Mucosa of gallbladder (tissue), 1 donor: ENCODE measurements at places on chromosomes 6 and 20. TPM values are rescaled to one million over a fixed set of nuclear protein-coding genes. Genes with fewer than 3 reads are reported as not detected.

Gene DDR1
- 457 TPM for total RNA-seq

Gene BTNL2
- total RNA-seq: not detected

Gene SSTR4
- not detected for total RNA-seq

Gene HRH3
- total RNA-seq: not detected

Gene STAU1
- 111 TPM for total RNA-seq

Gene TBXT
- not detected for total RNA-seq

Gene WFDC12
- not detected for total RNA-seq

Gene DDX27
- total RNA-seq: 32.6 TPM

Gene IL20RA
- 15.1 TPM for total RNA-seq

DNA sequence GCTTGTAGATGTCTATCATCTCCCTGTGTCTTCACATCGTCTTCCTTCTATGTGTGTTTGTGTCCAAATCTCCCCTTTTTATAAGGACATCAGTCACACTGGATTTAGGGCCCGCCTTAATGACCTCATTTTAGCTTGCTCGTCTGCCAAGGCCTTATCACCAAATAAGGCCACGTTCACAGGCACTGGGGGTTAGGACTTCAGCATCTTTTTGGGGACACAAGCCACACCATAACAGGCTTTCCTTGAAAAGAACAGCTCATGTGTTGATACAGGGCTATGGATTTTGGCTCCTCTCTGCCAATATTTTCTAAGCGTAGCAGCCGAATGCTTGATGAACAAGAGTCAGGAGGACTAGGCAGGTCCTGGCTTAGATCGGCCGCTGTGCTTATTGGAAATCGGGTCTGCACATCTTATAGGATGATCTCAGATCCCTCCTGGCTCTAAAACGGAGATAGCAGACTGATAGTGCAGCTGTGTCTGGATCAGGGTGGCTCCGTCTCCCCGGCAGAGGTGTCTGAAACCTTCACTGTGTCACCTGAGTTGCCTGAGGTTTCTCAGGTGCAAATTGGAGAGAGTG is 16.2 kb upstream of the TMEM181 start:
- no peak for DNase-seq

DNA sequence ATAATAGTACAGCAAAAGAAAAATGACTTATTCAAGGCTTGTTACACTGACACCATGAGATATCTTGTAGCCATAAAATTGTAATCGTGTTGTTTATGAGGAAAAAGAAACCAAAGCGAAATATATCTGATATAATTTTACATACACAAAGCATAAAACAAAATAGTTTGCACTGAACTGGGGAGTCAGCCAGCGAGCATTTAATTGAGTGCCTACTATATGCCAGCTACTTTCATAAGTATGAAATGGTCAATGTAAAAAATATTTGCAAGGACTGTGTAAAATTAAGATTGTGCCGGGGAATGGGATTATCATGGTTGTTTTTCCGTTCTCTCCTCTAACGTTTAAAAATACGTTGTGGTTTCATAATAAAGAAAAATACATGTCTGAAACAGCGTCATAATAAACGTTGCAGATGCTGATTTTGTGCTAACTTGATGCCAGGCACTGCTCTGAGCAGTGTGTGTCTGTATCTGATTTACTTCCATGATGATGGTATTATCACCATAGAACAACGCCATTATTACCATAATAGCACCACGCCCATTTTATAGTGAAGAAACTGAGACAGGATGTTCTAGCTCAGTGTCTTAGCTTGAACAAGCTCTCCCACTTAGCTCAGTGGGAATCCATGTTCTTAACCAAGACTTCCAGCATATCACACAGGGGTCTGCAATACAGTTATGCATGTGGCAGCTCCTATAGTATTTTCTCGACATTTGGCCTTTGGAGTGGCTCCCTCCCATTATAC is 144.6 kb downstream of the BCAS1 start:
- DNase-seq: no peak

GRCh38 chr6:1485678-1486077 is 96.3 kb downstream of the FOXF2 start:
- DNase-seq: no peak

DNA sequence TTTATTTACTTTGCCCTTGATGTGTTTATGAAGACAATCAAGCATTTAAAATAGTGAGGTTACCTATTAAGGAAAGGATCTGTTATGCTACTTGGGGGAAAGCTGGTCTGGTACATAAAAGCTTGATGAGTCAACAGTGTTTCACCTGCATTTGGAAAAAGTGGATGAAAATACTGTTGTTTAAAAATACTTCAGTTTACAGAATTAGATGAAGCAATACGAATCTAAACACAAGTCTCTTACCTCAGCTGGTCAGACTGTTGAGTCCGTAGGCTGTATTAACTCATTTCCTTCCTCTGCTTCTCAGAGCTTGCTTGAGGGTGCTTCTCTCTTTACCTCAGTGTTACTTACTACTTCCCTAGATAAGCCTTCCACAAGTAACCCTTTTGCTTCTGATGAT is 36.1 kb downstream of the NKX2-4 start:
- DNase-seq: no peak

DNA sequence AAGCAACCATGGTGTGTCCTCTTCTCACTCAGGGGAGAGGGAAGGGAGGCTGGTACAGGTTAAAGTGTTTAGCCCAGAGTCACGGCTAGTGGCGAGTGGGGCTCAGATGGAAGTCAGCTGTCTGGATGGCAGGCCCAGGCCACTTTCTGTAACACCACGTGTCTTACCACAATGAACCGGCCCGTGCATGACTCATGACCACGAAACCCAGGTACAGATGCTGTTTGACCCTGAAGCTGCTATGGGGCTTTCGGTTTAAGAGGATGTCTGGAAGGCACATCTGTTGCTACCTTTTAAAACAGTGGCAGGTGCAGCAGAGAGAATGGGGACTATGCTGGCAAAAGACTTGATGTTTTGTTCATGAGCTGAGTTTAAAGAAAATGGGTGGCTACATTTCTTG is 36.5 kb upstream of the MPC1 start:
- DNase-seq: no peak

- peak; percentile 81 for DNase-seq
Observed at GRCh38 chr6:150877928-150878327, 12.4 kb downstream of the MTHFD1L start.

DNA sequence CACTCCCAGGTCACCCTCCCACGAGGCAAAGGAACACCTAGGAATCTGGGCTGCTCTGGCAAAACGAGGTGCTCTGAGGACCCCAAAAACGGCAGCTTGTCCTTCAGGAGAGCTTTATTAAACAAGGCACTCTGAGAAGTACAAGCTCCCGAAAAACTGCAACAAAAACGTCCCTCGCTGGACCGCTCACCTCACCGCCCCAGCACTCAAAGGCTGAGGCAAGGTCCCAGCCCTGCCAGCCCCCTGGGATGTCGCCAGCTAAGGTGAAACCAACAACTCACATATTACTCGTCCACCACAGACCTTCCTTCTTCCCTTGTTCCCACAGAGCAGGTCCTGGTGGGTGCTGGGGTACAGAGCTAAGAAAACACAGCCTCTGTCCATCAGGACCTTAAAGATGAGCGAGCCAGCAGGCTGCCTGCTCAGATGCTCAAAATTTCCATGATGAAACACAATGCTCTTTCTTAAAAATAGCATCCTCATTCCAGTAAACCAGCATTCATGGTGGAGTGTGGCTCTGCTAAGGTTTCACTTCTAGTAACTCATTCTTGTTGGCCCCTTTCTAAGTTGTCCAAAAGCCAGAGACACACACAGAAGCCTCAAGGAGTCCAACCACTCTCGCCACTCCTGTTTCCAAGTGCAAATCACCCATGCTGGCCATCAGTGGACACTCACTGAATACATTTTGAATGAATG is 35.9 kb downstream of the ATP9A start:
- DNase-seq: no peak

DNA sequence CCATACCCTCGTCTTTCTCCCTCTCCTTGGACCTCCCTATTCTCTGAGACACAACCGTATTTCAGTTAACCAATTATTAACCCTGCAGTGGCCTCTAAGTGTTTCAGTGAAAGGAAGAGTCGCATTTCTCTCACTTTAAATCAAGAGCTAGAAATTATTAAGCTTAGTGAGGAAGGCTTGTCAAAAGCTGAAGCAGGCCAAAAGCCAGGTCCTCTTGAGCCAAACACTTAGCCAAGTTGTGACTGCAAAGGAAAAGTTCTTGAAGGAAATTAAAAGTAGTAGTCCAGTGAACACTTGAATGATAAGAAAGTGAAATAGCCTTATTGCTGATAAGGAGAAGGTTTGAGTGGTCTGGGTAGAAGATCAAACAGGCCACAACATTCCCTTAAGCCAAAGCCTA is 58.3 kb downstream of the SNX9 start:
- DNase-seq: no peak

DNA sequence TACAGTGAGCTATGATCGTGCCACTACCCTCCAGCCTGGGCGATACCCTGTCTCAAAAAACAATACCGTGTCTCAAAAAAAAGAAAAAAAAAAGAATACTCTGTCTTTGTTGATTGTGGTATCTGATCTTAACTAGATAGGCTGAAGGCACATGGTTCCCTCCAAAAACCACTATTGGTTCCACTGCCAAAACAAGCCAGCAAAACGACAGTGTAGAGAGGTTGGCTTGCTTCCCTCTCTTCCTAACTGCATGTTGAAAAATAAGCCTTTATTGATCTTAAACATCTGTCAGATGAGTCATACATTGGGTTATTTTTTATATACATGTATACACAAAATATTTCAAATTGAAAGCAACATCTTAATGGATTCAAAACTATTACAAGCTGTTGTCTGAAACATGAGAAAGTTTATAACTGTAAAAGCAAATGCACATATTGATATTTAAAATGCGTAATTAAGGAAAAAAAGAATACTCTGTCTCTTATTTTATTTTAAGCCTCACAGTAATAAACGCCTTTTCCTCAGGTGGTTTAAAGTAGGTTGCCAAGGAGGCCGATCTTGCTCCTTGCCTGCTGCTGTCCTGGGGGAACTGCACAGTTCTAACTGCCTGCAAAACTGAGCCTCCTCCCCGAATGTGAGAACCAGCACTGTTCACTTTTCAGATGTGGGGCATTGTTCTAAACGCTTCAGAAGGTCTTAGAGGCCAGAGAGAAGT is 7.0 kb upstream of the NINL start:
- DNase-seq: no peak

GRCh38 chr20:46035713-46036112 is 6.7 kb downstream of the SLC12A5 start:
- DNase-seq: no peak

DNA sequence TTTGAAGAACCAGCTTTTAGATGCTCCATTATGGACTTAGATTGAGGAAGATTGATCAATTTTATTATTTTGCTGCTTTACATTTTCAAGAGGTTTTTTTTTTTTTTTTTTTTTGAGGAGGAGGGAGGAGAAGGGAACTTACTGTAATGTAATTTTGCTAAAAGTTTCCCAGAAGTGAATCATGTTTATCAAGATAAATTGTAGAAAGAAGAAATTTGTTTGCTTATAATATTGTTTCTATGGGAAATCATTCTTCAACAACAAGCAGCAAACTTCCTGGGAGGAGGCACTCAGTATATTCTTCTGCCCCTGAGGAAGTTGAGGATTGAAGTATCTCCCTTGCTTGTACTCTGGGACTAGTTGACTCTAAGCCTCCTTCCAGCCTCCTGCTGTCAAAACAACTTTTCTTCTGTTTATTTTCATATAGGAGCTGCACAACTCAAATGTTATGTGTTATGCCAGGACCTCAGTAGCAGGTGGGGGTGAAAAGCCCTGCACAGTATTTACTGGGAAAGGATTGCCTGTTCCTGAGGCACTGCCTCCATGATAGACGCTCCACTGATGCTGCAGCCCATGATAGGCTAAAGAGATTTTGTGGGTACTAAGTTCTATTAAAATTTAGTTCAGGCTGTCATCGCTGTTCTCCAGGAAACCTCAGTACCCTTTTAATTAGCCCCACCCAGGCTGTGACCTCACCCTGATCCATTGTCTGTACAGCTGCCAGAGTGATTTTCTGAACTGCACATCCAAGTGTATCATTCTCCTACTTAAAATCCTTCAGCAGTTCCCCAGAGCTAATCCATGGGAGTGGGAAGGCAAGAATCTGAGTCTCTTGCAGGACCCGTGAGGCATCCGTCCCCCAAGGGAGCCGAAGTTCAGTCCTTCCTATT is 51.9 kb downstream of the CARMIL1 start:
- no peak for DNase-seq

DNA sequence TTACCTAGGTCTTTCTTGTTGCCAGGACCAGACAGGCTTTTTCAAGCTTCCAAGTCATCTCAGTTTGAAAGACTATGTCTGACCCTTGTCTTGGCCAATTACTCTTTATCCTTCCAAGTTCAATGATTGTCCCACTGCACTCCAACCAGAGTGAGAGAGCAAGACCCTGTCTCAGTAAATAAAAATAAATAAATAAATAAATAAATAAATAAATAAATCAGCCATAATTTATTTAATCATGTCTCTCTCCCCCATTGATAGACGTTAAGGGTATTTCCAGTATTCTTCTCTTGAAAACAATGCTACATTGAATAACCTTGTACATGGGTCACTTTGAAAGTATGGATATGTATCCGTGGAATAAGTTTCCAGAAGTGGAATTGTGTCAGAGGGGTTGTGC is 83.2 kb downstream of the PTPRA start:
- no peak for DNase-seq

DNA sequence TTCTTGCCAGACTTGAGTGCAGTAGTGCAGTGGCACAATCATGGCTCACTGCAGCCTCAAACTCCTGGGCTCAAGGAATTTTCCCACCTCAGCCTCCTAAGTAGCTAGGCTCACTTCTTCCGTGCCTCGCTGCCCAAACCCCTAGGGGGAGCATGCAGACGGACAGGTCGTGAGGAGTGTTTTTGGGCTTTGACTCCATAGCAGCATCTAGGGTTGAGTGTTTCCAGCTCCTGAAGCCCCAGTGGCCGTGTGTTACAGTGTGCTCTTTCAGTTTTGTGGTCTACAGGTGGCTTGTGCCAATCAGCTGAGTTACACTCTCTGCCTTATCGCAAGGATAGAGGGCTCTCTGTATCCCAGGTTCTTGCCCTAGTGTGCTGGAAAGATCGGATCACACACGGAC is 33.4 kb downstream of the NCOA3 start:
- no peak for DNase-seq

DNA sequence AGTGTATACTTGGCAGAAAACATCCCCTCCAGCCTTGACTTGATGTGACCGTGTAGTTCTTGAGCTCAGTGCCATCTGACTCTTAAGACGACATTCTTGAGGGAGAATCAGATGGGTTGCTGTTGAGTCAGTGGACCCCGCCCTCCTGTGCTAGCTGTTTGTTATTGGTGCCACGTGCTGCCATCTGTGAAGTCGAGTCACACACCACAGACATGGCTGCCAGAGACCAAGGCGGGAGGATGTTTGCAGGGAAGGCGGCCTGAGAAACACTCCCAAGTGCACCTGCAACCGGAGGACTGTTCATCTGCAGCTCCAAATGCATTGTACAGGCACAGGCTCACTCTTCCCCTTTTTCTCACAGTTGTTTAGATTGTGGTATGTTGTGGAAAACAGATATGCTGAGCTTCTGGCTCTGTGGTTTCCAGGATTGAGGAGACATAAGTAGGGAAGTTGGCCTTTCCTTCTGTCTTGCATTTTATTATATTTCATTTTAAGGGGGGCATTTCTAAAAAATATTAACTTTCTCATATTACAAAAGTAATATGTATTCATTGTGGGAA is 345.3 kb upstream of the ZFP64 start:
- DNase-seq: no peak

- DNase-seq: no peak
Observed at GRCh38 chr6:127365874-127366273, 22.5 kb upstream of the ECHDC1 start.

GRCh38 chr6:166853371-166854325 is 102.7 kb downstream of the RNASET2 start:
- DNase-seq: no peak

GRCh38 chr6:42482174-42482573 is 30.4 kb upstream of the TRERF1 start:
- no peak for DNase-seq
